Activated CD4-positive, alpha-beta T cell treated with anti-CD3 and anti-CD28 coated beads for 24 hours (primary cell): ENCODE measurements at places on chromosomes 7 and 10.

- DNase-seq = no peak
These were observed 125.8 kb downstream of the DLG5 start for GRCh38 chr10:77800738-77801266.

GRCh38 chr7:93447509-93447908 is 127.0 kb downstream of the CALCR start:
- DNase-seq = no peak

DNA sequence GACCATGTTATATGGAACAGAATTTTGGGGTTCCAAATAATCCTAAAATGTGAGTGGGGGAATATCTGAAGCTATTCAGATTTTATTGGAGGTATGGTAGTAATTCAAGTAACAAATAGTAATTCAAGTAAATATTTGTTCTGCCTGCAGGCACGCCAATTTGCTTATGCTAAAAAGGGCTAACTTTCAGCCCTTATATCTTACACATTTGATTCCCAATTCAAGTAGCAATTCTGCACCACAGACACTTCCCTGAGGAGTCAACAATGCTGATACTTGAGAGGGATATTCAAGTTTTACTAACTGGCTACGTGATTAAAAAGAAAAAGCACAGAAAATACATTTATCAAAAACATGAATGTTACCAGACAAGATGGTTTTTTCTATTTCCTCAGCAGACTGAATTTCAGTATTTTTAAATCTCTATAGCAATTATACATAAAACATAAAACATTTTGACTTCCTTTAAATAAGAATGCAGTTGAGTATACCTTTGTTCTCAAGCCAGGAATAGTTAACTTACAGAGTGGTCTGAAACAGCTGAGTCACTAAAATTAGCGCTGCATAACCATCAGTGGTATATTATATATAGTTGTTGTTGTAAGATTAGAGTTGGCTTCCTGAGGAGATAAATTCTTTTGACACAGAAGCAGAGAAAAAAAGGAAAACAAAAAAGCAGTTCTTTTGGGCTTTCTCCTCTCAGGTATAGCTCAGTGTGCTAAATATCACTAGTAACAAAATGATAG is 33.9 kb downstream of the MTPN start:
- no peak for DNase-seq

DNA sequence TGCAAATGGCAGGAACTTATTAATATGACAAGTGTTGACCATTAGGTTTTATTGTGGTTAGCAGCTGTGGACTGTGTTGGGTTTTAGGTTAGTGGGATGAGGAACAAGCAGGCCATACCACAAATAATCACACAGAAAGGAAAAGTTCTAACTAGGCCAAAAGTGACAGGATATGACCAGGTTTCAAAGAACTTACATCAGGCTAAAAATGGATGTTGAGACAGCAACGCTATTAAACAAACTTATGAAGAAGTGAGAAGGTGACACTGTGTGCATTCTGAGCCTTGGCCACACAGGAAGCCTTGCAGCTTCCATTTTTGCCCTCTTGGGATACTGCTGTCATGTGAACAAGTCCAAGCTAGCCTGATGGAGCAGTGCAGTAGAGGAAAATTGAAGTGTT is 568.8 kb downstream of the HTR7 start:
- DNase-seq = no peak

DNA sequence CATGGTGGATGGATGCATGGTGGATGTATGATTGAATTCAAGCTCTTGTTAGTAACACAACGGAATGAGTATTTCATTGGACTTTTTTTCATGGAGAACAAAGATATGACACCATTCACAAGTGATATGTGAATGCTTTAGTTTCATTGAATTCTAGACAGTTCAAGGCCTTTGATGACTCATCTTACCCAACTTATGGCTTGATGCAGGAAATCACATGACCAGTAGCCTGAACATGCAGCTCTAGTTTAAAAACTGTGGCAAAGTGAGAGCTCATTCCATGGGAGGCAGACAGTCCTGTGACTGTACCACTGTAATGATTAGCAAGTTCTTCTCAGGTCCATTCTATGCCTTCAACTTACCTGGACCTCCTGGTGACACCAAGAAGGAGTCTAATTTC is 1239.3 kb downstream of the TYW1 start:
- DNase-seq = no peak

DNA sequence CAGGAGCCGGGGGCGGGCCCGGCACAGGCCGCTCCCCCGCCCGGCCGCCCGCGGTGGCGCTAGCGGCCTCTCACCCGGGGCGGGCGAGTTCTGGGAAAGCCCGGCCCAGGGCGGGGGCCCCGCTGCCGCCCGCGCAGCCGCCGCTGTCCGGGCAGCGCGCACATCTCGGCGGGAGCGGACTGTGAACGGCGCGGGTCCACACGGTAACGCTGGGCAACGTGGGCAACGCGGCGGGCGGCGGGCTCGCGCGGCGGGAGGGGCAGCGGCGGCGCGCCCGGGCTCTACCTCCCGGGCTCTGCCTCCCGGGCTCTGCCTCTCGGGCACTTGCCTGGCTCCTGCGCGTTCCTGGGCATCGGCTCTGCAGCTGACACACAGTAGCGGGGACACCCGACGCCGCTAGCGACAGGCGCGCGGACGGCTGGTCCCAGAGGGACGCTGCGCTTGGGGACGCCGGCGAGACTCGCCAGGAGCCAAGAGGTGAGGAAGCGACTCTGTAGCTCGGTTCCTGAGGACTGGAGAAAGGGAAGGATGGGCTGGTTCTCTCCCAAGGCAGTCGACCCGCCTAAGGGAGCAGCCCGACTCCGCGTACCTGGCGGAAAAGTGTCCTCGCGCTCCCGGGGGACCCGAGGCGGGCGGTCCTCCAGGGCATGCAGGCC is at the start of gene PLCE1:
Gene PLCE1, plus strand, starts transcription at position 150 of the 656 bp plus-strand sequence. CDS start 37,116 bp downstream, outside the sequence.
- DNase-seq = no peak

DNA sequence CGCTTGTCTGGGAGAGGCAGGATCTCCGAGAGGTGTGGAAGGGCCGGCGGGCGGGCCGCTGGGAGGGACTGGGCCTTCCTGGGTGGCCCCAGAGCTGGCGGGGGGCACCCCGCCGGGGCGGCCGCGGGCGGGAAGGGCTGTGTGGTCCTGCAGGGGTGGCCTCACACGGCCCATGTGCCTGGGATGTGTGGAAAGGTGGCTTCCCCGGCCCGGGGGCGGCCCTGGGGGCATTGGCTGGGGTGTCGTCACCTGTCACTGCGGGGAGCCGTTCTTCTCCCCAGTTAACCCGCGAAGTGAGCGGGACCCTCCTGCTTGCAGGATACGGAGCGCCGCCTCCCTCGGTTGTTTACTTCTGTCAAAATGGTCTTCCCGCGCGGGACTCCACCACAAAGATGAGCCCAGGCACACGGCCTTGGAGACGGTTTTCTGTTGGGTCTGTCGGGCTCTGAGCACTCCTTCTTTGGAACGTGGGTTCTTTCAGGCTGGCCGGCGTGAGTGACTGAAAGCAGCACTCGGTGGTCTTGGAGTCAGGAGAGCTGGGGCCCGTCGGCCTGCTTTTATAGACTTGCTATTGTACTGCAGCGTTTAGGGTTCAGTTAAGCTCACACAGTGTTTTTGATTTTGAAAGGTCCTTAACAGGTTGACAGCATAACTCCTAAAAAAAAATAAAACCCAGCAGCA is 700 bp downstream of the SMC3 start:
- peak; percentile 34 for DNase-seq

DNA sequence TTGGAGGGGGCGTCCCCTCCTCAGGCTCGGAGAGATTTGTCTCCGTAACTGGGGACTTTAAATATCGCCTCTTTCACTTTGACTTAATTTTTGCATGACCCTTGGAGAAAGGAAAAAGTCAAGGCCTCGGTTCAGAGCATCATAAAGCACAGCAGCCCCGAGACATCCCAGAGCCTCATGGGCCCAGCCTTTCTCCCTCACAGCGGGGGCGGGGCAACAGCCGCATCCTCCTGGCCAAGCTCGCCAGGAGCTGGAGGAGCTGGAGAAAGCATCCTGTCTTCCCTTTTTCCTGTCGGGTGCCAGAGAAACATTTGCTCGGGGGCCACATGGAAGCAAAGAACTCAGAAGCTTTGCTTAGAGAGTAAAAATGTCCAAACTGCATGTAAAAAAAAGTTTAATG is 43.6 kb upstream of the DPYSL4 start:
- no peak for DNase-seq
